Umbilical cord (tissue), 2 donors: ENCODE measurements at places on chromosomes 12 and 14. TPM values are rescaled to one million over a fixed set of nuclear protein-coding genes. Genes with fewer than 3 reads are reported as not detected.
A peak's percentile ranks its signal among the peaks of the same experiment; 100 is the strongest.

Gene B4GALNT1
- total RNA-seq: 1.4 TPM

DNA sequence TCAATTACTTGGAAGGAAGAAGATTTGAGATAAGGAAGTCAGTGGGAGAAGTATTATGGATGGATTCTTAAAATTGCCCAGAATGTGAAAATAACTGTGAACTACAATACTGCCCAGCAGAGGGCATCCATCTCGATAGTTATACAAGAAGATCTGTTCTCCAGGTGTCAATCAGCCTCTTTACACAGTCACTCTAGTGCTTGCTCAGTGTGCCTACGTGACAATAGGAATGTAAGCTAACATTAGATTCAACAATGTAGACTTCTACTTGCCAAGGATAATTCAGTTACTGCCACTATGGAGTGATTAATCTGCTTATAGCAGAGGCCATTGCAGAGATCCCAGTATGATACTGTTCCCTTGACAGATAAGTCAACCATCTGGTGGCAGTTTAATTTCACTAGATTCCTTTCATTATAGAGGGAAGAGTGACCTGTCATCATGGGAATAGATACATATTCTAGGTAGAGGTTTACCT, 10.6 kb upstream of the MAP4K5 start:
- peak; percentile 24 for DNase-seq

DNA sequence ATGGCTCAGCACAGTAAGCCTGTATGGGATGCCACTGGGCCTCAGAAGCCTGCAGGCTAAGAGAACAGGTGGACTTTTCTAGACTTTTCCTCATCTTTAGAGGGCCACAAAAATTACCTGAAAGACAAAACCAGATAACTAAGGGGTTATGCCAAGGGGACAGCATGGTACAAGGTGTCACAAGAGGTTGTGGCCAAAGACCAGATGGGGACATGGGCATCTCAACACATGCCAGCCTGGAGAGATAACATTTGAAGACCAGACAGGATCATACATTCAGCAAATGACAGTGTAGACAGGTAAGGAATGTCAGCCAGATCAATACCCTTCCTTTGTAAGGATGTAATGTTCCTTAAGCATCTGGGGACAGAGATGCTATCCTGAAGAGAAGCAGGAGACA, 8.9 kb upstream of the CRY1 start:
- DNase-seq: no peak

Gene KIF26A
- 11.8 TPM for total RNA-seq

DNA sequence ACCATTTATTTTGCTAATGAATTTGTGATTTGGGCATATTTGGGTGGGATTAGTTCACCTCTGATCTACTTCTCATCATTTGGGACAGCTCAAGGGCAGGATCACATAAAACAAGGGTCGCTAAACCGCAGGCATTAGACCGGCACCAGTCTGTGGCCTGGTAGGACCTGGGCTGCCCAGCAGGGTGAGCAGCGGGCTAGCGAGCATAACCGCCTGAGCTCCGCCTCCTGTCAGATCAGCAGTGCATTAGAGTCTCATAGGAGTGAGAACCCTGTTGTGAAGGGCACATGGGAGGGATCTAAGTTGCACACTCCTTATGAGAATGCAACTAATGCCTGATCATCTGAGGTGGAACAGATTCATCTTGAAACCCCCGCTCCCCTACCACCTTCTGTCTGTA, 785.3 kb downstream of the TRHDE start:
- no peak for DNase-seq
